ENCODE measurements at places on chromosomes 5 and 9.

DNA sequence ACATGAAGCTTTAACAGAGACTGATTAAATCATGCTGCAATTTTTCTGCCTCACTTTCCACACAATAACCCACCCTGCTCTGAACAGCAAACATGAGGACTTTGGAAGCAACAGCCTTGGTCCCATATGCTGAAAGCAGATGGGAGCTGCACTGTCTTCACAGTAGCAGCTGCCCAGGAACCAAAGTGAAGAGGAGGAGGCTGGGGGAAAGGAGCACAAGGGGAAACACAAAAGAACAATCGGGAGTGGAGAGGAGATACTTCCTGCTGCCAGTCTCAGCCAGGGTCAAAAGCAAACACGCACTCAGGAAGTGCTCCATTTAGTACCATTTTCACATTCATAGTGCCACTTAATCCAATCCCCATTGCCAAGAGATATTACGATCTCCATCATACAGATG is 183.3 kb upstream of the PUM3 start:
- DNase-seq, result no peak

GRCh38 chr5:51279983-51280706 is 103.1 kb upstream of the ISL1 start:
- DNase-seq, result peak; percentile 4

DNA sequence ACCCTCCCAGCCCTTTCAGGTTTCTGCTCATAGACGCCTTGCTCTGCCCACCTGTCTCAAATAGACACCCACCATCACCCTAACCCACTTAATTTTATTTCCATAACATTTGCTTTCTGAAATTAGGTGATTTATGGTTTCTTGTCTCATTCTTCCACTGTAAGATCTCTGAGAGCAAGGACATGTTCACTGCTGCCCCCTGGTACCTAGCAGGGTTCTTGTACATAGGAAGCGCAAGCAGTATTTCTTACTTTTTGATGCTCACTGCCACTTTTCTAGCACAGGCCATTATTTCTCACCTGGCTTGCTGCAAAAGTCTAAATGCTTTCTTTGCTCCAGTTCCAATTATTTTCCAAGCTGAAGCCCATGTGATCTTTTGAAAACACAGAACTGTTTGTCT is 16.8 kb downstream of the C9orf57 start:
- DNase-seq, result no peak

- no peak for DNase-seq
Observed at GRCh38 chr5:180519098-180519497, 24.9 kb downstream of the CNOT6 start.
